Calu3 (cell line): ENCODE measurements at places on chromosomes 11 and 22. TPM values are rescaled to one million over a fixed set of nuclear protein-coding genes. Genes with fewer than 3 reads are reported as not detected.
A peak's percentile ranks its signal among the peaks of the same experiment; 100 is the strongest.

The MRGPRE gene
- not detected in 2 replicates for total RNA-seq

The ART5 gene
- not detected in 2 replicates for total RNA-seq

The ANKK1 gene
- total RNA-seq, result 0.56 and 0.90 TPM in 2 replicates

GRCh38 chr11:32830413-32830738 is 649 bp downstream of the PRRG4 start:
- peaks cover 35% of the 10 kb centered on the region for H3K36me3 ChIP-seq
- peaks cover 31% of the 10 kb centered on the region for H3K4me1 ChIP-seq
- H3K27me3 ChIP-seq, result no peaks in the 10 kb centered on the region
- H3K4me3 ChIP-seq, result peak overlapping the region; percentile 87

GRCh38 chr11:66366844-66367477 is 4.6 kb downstream of the SLC29A2 start:
- H3K27ac ChIP-seq, result no peak overlapping the region
- no peaks in the 10 kb centered on the region for H3K27me3 ChIP-seq
- H3K36me3 ChIP-seq, result peaks cover 79% of the 10 kb centered on the region
- DNase-seq, result no peak

DNA sequence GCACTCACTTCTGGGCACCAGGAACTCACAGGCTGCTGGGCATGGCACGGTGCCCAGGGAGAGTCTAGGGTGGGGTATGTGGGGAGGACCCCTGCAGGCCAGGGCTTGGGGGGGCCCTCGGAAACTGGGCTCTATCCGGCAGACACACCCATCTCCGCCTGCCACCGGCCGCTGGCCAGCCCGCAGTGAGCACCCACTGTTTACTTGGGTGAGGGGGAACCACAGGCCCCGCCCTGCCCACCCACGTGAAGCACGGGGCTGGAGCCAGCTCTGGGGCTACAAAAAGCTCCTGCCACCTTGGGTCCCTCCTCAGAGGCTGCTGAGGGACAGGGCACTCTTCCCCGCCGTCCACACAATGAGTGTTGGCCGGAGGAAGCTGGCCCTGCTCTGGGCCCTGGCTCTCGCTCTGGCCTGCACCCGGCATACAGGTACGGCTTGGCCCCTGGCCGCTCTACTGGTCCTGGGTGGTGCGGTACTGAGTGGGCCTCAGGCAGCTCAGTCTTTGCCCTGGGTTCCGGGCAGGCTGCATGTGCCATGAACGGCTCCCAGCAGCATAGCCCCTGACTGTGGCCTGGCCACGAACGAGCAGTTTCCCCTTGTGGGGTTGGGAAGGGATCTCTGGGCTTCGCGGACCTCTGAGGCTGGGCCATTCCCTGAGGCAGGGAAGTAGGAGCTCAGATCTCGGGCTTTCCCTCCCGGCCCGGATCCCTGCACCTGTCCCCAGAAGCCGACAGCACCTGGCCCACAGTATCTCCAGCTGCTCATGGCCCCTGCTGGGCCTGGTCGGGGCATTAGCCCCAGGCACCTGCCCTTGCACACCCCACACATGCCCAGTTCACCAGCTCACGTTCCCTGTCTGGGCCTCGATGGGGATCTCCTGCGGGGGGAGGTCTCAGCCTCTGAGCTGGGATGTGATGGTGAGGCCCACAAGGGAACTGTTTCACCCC is at the start of gene MUC5AC:
TSS of gene MUC5AC (plus strand) at position 309 of the 947 bp plus-strand sequence. CDS start at position 356, 47 bp downstream.
- no peaks in the 10 kb centered on the region for H3K4me1 ChIP-seq
- DNase-seq, result peak; percentile 41
- H3K4me3 ChIP-seq, result peak within 1 kb of the TSS; percentile 62
- H3K27ac ChIP-seq, result peak within 1 kb of the TSS; percentile 11
